ENCODE measurements at places on chromosomes 1 and 21. TPM values are rescaled to one million over a fixed set of nuclear protein-coding genes. Genes with fewer than 3 reads are reported as not detected.

MSH4 gene
- total RNA-seq, result 1.9 TPM

OPTC gene
- not detected for total RNA-seq

TFAP2E gene
- total RNA-seq, result 9.9 TPM

CFHR4 gene
- total RNA-seq, result 0.22 TPM

TRNP1 gene
- 50.9 TPM for total RNA-seq

NHLH1 gene
- total RNA-seq, result not detected

FAM163A gene
- 2.7 TPM for total RNA-seq

FAM72C gene
- total RNA-seq, result 0.50 TPM

SLC9C2 gene
- total RNA-seq, result 2.2 TPM

MCOLN3 gene
- total RNA-seq, result 1.1 TPM

CD52 gene
- total RNA-seq, result 1.6 TPM

KIRREL1 gene
- 7.1 TPM for total RNA-seq

HTR6 gene
- 3.3 TPM for total RNA-seq
